ENCODE measurements at places on chromosomes 13 and 19.

GRCh38 chr19:42271045-42271419, 2.0 kb downstream of the CIC start:
- DNase-seq = no peak

GRCh38 chr13:74006666-74007065, 127.5 kb downstream of the KLF12 start:
- DNase-seq = no peak

DNA sequence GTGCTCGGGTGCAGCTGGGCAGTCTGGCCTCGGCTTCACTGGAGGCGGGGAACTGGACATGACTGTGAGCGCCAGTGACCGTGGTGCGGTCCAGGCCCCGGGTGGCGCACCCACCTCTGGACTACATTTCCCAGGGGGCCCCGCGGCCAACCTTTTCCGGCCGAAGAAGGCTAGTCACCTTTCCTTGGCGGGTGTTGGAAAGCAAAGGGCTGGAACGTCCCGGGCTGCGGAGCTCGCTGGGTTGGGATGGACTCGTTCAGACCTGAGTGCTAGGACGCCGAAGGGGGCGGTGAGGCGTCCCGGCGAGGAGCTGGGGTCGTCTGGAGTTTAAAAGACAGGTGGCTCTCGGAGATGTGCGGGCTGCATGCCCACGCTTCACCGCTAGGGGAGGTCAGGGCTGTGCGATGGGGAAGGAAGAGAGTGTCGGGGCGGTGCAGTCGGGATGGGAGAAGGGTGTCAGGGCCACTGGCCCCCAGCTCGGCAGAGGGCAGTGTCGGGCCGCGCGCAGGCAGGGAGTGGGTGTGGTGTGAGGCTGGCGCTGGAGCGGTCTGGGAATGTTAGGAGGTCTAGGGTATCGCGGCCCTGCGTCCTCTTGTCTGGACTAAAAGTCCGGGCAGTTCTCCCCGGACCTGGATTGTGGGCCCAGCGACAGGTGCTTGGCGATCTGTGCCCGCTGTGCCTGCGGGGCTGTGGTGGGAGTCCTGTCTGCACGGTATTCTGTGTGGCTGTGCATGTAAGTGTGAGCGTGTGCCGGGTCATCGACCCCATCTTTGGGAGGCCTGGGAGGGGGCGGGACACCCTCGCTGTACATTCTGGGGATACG, 57.1 kb downstream of the ZNF568 start:
- DNase-seq = peak; percentile 56

DNA sequence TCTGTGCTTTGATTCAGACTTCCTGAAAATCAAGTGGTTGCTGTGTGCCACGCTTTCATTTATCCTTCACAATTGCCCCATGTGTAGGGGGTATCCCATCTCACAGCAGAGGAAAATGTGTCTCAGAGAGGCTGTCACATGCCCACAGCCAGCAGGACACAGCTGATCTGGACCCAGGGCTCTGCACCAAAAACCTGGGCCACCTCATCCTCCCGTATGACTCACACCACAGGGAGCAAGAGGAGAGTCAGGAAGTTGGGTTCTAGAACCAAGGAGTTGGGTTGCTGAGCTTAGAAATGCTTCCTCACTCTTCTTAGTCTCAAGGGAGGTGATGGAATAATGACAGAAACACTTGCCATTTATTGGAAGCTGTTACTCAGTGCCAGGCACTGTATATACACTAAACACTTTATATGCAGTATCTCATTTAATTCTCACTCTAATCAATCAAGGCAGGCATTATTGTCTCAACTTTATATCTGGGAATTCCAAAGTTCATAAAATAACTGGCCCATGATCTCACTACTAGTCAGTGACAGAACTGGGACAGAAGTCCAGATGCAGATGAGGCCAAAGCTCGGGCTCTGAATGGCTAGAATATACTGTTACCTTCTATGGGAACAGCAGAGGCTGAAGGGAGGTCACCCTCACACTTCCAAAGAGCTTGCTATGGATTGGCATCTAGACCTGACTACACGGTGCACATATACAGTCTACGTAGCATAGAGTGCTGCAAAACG, 47.7 kb upstream of the ATP12A start:
- DNase-seq = no peak

DNA sequence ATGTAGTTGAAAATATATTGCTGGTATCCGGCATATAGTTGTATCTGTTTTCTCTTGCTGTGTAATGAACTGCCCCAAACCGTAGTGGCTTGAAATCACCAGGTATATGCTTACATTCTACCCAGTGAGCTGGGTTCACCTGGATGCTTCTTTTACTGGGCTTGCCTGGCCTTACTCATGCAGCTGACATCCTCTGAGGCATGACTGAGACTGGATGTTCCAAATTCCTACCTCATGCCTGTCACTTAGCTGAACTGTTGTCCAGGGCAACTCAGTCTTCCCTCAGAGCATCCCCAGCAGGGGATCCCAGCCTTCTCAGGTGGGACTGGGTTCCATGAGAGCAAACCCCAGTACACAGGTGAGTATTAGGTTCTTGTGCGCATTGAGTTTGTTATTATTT, 66.8 kb downstream of the IFT88 start:
- no peak for DNase-seq

- DNase-seq = no peak
These were observed 6.9 kb upstream of the LTBP4 start for GRCh38 chr19:40594255-40594654.

DNA sequence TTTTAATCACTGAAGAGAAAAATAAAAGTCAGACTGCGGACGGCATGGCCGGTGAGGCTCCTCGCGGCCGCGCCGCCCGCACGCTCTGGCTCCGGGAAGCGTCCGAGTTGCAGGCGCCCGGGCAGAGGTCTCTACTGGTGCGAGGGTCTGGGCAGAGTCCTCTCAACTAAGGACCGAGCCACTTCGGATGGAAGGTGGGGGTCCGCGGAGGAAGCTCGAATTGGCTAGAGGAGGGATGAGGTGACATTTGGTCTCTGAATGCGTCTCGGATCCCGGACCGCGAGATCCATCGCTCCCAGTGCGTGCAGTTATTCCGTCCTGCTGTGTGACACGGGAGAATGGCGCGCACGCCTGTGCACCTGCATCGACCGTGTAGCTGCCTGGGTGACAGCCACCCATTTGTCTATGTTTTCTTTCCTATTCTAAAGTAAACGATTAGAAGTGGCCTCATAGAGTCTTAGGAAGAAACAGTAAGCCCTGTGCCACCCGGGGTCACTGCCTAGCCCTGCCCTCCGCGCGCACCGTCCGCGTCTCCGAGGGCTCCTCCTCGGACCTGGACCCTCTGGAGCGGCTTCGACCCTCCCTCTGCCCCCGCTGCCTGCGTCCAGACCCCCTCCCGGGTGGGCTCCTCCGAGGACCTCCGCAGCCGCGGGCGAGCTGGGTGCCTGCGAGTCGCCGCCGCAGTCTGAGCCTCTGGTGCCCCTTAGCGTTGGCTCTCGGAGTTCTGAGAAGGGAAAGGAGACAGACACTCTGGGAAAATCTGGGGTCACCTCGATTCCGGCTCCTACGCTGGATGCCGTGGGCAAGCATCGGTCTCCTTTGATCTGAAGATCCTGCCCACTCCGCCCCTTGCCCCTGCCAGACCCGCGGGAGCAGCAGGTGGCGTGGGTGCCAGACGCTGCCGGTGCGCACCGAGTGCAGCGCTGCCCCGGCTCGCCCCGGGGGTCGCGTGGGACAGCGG, 347.4 kb downstream of the LIG4 start:
- no peak for DNase-seq

DNA sequence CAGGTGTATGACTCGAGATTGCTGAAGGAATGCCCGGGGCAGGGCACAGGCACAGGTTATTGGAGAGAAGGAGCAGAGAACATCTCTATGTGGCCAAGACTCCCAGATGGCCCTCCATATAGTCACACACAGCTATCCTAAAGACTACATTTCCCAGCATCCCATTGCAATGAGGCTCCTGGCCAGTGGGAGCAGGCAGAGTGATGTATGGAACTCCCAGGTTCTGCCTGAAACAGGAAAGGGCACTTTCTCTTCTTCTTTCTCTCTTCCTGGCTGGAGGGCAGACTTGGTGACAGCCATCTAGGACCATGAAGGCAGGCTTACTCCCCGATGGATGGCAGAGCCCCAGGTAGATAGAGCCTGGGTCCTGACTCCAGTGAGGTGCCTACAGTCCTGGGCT, 13.5 kb downstream of the PPP1R13L start:
- DNase-seq = no peak

- DNase-seq = no peak
These were observed 59.2 kb upstream of the MEDAG start for GRCh38 chr13:30846866-30847265.
